Urothelium cell line (cell line): ENCODE measurements at places on chromosomes 5 and 9.

- no peak for DNase-seq
Measured at GRCh38 chr5:54521856-54522479, 4.4 kb downstream of the SNX18 start.

DNA sequence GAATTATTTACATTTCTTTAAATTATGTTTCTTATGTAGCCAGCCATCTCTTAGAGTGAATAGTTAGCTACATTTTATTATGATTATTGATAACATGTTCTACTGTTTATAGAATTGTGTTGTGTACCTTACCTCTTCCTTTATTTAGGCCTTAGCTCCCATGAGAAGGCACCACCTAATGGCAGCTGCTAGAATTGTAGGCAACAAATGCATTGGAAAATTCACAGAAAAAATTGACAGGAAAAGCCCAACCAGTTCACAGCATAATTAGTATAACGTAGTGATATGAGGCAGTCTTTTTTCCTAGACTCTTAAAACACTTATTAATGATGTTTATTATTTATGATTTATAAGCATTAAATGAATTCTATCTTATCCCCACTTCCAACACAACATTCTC is 175.8 kb downstream of the WDR70 start:
- peak; percentile 14 for DNase-seq

DNA sequence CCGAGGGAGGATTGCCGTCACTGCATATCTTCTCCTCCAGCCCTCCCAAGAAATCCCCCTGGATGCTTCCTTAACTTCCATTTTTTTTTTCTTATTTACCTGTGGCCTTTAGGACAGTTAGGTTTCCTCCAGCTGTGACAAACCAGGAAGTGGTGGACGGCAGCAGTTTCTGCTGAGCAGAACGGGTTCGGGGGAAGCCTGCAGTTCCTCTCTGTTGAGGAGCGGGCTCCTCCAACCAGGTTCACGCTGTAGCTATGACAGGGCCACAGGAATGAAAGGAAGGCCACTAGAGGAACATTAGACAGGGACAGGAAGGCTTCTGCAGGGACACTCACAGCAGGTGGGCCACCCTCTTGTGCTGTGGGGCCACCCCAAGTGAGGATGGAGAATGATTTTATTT is 76.7 kb upstream of the SYK start:
- DNase-seq, result no peak

DNA sequence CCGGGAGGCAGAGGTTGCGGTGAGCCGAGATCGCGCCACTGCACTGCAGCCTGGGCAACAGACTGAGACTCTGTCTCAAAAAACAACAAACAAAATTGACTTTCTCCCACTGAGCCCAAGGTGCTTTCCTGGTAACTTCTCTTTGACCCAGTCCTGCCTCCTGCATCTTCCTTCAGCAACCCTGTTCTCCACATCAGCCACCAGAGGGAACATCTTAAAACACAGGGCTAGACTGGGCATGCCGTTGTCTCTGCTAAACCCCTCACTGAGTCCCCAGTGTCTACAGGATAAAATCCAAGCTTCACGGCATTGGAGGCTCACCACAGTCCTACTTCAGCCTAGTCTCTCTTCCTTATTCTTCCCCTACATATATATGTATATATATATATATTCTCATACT is 39.8 kb upstream of the KCNMB1 start:
- DNase-seq, result peak; percentile 39

- DNase-seq, result no peak
Measured at GRCh38 chr5:116480894-116481510, 93.6 kb downstream of the SEMA6A start.

DNA sequence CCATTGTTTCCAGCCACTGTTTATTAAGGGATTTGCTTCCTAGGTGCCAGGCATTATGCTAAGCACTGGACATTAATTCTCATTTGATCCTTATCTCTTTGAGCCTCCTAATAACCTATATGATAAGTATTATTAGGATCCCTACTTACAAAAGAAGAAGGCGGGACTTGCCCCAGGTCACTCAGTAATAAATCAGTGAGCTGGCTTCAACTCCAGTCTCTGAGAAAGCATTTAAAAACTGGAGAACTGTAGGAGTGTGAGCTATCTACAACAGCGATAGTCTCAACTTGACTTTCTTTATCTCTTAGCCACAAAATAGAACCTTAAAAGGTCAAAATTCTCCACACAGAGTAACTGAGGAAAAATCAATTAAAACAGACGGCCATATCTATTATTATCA is 155.0 kb downstream of the GNAQ start:
- DNase-seq, result no peak

GRCh38 chr9:37148181-37148580 is 27.8 kb downstream of the ZCCHC7 start:
- DNase-seq, result no peak

- DNase-seq, result peak; percentile 89
Measured at GRCh38 chr9:136644593-136645351, 17.9 kb upstream of the EGFL7 start.

DNA sequence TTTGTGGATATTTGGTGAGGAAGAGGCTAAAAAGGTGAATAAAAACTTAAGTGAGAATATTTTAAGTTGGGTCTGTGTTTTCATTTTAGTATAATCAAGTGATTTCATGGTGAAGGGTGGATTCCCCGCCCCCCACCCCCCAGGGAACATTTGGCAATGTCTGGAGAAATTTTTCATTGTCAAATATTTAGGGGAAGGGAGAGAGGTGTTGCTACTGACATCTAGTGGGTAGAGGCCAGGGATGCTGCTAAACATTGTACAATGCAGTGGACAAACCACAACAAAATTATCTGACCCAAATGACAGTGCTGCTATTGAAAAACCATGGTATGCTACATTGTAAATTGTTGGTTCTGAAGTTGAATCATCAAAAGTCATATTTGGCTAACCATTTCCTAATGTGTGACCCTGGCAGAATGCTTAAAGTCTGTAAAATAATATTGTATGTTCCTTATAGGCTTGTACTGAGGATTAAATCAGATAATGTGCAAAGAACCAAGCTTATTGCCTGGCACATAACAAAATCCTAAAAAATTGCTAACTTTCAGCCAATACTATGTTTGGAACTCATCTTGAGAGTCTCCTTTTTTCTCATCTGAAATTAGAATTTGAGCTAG is 5.6 kb downstream of the C5orf24 start:
- no peak for DNase-seq

- DNase-seq, result no peak
Measured at GRCh38 chr5:160837749-160838593, 14.0 kb downstream of the ATP10B start.

GRCh38 chr5:100311806-100312205 is 223.4 kb upstream of the FAM174A start:
- DNase-seq, result no peak

DNA sequence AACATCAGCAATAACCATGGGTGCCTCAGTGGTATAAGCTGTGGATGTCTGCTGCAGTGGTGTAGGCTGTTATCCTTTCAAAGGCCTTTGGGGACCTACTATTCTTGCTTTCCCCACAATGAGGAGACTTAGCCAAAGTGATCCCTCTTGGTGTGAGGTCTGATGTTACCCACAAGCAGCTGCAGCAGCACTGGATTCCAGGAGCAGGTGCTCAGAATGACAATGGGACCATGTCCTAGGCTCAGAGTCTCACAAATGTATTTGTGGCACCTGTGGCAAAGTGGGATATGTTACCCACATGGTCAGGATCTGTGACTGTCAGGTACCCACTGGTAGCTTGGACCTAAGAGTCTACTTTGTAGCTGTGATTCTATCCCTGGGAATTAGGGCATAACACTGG is 70.4 kb downstream of the RNF130 start:
- DNase-seq, result no peak

GRCh38 chr5:39605145-39605544 is 180.4 kb upstream of the DAB2 start:
- no peak for DNase-seq

DNA sequence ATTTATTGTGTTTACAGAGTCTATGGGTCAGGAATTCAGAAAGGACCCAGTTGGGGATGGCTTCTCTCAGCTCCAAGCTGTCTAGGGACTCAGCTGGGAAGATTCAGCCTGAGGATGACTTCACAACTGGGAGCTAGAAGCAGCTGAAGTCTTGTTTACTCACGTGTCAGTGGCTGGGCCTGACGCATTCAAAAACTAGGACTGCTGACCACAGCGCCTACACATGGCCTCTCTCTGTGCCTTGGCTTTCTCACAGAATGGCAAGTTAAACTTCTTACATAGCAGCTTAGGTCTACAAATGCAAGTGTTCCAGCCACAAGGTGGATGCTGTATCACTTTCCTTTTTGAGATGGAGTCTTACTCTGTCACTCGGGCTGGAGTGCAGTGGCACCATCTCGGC is 16.3 kb upstream of the PPP2CA start:
- DNase-seq, result no peak

- no peak for DNase-seq
Measured at GRCh38 chr5:57448751-57449150, 33.9 kb downstream of the ACTBL2 start.
